ENCODE measurements at places on chromosomes 7 and 10.

- no peak for DNase-seq
Observed at GRCh38 chr7:84975586-84976185, 211.2 kb downstream of the SEMA3D start.

GRCh38 chr7:39407137-39407536, 159.1 kb upstream of the YAE1 start:
- peak; percentile 30 for DNase-seq

- DNase-seq, result peak; percentile 52
Observed at GRCh38 chr7:104653825-104654401, 325.5 kb downstream of the LHFPL3 start.

GRCh38 chr10:42935466-42935865, 141.4 kb upstream of the RET start:
- no peak for DNase-seq

DNA sequence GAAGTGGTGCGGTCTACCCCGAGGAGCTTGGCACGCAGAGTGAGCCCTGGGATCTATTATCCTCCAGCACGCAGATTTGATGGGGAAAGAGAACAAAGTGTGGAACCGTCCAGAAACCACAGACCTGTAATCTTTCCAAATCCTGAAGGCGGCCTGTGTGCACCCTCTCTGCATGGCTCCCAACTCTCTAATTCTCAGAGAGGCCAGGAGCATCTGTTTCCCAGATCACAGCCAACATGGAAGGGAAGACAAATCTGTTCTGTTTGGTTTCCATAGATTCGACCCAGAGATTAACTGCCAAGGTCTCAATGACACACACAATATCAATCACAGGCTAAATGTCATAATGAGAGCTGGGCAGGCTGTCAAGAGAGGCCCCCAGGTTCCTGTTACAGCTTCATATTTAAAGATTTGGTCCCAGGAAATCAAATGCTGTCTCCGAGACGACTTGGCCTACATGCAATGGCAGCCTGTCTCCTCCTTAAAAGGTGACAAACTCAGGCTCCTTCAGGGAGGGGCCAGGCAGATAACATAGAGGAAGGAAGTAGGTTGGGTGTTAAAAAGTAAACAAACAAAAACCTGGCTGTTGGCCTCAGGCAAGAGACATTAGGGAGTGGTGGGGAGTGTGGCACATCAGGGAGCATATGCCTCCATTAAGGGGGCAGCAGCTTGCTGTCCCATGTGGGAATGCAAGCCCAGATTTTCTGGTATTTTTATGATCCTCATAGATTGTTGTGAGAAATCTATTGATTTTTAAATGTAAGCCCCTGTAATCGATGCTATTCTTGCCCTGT, 48.8 kb upstream of the SAMD8 start:
- peak; percentile 46 for DNase-seq

DNA sequence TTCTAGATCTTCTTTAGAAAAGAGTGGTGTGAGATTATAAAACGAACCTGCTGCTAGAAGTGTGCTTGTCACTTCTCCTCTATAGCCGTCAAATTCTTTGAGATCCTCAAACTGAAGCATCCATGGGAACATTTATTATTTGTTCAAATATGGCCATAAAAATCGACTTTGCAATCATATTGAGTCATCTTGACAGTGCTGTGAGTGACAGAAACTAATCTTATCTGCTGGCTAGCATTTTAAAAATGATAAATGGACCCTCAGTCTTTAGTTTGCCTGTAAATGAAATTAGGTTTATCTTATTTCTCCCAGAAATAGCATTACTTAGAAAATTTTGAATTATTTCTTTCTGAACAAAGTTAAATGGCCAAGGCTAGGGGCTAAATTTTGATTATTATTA, 290.8 kb downstream of the EXOC4 start:
- DNase-seq, result no peak

DNA sequence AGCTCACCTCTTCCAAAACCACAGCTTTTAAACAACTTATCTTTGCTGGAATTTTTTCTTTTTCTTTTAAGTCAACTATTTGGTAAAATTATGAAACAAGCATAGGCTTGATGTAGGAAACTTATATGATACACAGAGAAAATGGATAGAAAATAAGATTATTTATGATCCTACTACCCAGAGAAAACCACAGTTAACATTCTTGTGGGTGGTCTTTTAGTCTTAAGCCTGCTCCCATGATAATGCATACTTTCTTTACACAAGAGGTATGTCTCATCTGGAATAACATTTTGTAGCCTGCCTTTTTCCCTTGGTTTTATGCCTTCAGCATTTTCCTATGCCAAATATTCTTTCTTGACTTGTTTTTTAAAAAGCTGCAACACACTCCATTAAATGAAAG, 21.4 kb downstream of the PLPP4 start:
- DNase-seq, result no peak

- no peak for DNase-seq
Observed at GRCh38 chr7:149216402-149216801, 21.1 kb downstream of the ZNF282 start.
